ENCODE measurements at places on chromosomes 16 and 17.

DNA sequence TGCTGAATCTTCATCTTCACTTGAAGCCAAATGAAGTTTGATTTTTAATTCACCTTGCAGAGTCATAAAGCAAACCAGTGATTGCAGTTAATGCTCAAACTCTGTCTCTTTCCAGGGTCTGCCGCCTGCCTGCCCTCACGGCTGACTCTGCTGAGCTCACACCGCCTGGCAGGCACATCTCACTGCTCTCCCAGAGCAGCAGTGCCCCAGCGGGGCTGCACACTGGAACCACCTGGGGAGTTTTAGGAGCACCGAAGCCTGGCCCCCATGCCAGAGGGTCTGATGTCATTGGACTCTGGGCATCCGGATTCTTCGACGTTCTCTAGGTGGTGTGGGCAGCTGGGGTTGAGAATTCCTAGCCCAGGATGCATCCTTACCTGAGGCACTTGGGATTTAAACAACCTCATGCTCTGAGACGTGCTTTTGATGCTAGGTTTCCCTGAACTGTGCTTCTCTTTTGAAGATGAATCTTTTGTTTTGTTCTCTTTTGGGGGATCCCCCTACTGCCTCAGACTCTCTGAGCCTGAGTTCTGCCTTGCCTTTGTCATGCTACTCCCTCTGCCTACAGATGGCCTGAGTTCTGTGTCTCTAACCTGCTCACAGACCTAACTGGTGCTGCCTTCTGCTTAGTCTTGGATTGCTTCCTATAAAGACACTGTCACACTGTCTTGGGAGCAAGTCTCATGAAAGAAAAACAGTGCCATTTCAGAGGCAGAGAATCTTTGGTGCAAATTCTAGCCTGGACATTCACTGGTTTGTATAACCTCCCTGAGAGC, 438.1 kb upstream of the CCL2 start:
- no peak for DNase-seq

GRCh38 chr16:75789237-75789636, 62.9 kb upstream of the CPHXL start:
- DNase-seq, result peak; percentile 43

- peak; percentile 17 for DNase-seq
Observed at GRCh38 chr17:76369379-76369778, 15.0 kb upstream of the SPHK1 start.

DNA sequence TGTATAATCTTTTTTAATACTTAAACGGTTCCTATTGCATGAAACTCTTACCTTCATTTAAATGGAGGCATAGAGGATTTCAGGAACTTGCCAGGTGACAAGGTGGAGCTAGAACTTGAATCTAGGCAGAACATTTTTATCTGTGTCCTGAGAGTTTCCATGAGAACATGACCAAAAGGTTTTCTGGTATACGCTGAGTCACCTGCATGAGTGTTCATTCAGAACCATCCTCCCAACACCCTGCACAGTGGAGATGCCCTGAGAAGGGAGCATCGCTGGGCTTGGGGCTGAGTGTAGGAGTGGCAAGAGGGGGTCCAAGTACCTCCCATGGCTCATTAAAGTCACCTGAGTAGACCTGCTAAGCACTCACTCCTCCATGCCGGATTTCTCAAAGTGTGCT, 169.7 kb upstream of the CACNG5 start:
- no peak for DNase-seq

DNA sequence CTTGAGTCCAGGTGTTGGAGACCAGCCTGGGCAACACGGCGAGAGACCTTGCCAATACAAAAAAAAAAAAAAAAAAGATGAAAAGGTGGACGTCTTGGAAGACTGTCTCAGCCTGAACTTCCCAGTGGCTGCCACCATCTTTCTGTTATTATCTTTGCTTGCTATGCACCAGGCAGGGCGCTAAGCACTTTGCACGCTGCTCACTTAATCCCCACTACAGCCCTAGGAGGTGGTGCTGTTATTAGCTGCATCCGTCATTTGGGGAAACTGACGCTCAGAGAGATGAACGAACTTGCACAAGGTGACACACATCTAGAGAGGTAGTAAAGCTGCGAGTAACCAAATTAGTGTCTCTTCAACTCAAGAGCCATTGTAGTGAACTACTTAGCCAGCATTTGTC, 708 bp upstream of the CPPED1 start:
- no peak for DNase-seq

GRCh38 chr17:67588326-67588725, 129.4 kb upstream of the NOL11 start:
- DNase-seq, result no peak

- DNase-seq, result no peak
Observed at GRCh38 chr17:3972281-3972731, 8.1 kb upstream of the ATP2A3 start.

GRCh38 chr17:51402899-51403298, 142.6 kb downstream of the UTP18 start:
- no peak for DNase-seq

- DNase-seq, result no peak
Observed at GRCh38 chr16:1984347-1985225, 593 bp downstream of the GFER start.

GRCh38 chr16:60077861-60078260, 1343.7 kb upstream of the GOT2 start:
- DNase-seq, result no peak

- DNase-seq, result no peak
Observed at GRCh38 chr16:28867241-28867640, 3.6 kb downstream of the SH2B1 start.

GRCh38 chr17:79944821-79945391, 90.8 kb downstream of the TBC1D16 start:
- DNase-seq, result no peak

- no peak for DNase-seq
Observed at GRCh38 chr16:29893553-29893952, 5.8 kb downstream of the SEZ6L2 start.

GRCh38 chr17:18056214-18056613, 17.0 kb downstream of the GID4 start:
- no peak for DNase-seq

DNA sequence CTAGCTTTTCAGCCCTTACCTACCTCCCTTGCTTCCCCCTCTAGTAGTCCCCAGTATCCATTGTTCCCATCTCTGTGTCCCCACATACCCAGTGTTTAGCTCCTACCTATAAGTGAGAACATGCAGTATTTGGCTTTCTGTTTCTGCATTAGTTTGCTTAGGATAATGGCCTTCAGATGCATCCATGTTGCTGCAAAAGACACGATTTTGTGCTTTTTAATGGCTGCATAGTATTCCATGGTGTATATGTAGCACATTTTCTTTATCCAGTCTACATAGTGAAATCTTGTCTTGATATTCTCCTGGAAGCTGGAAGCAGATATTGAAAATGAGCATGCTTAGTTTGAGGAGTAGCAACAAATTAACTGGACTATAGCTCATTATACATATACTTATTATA, 45.7 kb upstream of the TANC2 start:
- no peak for DNase-seq

GRCh38 chr17:1796800-1797199, 32.9 kb downstream of the SMYD4 start:
- no peak for DNase-seq

GRCh38 chr17:7916808-7917207, 719 bp upstream of the RNF227 start:
- DNase-seq, result no peak

DNA sequence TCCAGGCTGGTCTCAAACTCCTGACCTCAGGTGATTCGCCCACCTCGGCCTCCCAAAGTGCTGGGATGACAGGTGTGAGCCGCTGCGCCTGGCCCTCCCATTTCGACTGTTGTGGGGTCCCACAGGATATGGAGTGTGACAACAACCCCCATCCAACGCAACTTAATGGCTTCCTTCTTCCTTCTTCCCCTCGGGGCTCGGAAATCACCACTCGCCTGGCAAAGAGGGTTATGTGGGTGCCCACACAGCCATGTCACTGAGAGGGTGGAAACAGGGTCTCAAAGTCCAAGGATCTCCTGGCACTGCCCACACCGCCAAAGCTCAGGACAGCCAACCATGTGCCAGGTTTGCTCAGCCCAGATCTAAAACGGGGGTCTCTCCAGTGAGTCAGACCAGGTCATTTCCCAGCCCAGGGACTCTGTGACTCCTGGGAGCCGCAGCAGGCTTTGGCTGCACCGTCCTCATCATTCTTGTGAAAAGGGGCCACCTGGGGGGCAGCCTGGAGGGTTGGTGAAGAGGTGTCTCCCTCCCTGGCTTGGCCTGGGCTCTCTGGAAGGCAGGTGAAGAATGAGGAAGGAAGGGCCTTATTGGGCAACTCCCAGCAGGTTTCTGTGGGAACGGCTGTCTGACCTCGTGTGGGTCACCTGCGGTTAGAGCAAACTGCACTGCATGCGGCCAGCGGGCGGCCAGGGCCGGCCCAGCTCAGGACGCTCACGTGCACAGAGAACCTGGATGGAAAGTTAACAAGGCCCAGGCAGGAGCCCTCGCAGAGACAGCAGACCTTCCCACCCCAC, 25.3 kb upstream of the LITAF start:
- peak; percentile 89 for DNase-seq

DNA sequence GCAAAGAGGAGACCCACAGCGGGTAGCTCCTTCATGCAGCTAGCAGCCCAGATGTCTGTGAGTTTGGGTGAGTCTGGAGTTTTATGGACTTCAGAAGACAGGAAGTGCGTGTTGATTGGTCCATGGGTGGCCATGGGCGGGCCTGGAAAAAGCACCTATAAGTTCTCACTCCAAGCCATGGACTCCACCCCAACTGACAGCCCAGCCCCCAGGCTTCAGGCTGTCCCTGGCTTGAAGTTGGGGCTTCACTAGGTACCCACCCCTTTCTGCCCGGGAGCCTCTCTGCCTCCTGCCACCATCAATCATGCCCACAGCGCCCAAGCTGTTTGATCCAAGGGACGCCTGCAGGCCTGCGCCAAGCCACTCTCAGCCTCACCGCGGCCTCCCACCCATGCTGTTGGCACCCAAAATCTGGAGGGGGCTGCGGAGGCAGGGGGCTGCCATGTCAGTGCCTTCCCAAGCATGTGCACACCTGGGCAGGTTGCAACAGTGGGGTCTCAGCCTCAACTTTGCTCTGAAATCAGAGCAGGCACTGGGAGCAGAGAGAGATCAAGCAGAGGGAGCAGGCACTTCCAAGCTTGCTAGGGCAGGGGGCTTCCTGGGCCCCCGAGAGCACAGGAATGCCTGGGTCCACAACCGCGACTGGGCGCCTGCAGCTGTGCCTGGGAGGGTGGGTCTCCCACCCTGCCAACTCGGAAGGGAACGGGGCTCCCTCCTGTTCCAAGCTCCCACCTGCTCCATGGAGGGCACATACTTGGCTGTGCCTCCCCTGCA, 1503.7 kb downstream of the CDH11 start:
- DNase-seq, result no peak

DNA sequence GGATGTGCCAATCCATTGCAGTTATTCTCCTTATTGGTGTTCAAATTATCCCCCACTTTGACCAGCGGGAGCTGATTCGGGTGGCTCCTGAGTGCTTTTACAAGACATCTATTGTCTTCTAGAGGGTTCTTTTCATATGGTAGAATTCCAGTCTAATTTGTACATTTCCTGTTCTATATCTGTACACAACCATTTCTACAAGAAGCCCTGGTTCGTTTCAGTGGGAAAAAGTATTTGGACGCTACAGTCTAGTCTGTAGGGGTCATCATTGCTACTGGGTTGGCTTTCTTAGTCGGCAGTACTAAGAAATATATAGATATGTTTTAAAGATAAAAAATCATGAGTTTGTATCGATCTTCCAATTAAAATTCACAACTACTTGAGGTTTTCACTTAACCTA, 262.6 kb downstream of the MAP2K6 start:
- no peak for DNase-seq

GRCh38 chr16:17666293-17666692, 195.5 kb upstream of the XYLT1 start:
- no peak for DNase-seq

GRCh38 chr16:77531752-77532151, 96.9 kb upstream of the ADAMTS18 start:
- DNase-seq, result no peak

DNA sequence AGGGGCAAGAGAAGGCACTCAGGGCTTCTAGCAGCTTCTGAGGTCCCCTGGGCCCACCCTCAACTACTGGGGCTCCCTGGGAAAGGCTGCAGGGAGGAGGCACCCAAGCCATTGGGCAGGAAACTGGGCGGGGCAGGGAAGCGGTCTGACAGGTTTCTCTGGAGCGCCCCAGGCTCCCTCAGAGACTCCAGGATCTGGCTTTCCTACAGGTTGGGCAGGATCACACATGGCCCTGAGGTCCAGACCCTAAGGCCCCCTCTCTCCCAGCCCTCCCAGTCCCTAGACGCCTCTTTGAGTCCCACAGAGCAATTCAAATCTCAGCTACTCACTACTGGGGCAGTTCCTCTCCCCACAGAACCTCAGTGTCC, 14.3 kb downstream of the JUP start:
- peak; percentile 77 for DNase-seq

DNA sequence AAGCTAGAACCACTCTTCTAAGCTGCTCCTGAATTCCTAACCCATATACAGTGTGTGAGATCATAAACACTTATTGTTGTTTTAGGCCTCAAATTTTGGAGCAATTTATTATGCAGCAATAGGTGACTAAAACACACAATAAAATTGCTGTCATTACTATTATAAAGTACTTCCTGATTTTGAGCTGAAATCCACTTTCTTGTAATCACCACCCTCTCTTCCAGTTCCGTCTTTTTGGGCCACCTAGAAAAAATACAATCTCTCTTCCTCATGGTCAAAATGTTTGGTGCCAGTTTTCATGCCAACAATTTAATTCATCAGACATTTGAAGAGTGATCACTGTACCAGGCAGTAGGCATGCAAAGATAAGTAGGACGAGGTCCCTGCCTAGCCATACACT, 43.3 kb upstream of the NF1 start:
- no peak for DNase-seq

- DNase-seq, result no peak
Observed at GRCh38 chr16:85436636-85437165, 176.4 kb upstream of the GSE1 start.

- no peak for DNase-seq
Observed at GRCh38 chr16:21710938-21711337, 47.2 kb downstream of the OTOA start.

DNA sequence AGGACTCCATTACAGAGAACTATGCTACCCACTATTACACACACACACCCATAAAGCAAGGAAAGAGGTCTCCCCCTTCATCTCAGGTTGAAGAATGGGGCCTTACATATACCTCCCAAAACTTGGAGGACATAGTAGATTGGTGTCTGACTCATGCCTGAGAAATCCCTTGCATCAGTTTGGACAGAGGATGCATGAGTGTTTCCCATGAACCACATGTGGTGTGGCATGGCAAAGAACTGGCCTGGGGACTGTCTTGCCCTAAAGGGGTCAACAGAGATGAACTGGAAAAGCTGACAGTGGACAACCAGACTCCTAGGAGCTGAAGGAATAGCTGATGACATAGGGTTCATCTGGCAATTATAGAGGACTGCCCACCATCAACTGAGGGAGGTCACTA, 54.0 kb downstream of the DYNLRB2 start:
- DNase-seq, result no peak

GRCh38 chr17:82821554-82821953, 18.3 kb downstream of the ZNF750 start:
- DNase-seq, result no peak
